NCI-H1105 (cell line): ENCODE measurements at places on chromosomes 11 and 22.
A peak's percentile ranks its signal among the peaks of the same experiment; 100 is the strongest.

GRCh38 chr11:133808393-133809140 lies 36.7 kb downstream of the SPATA19 start:
- DNase-seq, result no peak

- DNase-seq, result no peak
Measured at GRCh38 chr11:123197711-123198110, 2.7 kb upstream of the CLMP start.

GRCh38 chr22:46791201-46791731 lies 28.8 kb downstream of the TBC1D22A start:
- DNase-seq, result no peak

GRCh38 chr11:9142732-9143131 lies 51.3 kb upstream of the SCUBE2 start:
- no peak for DNase-seq

GRCh38 chr11:45655012-45655283 lies 10.5 kb downstream of the CHST1 start:
- DNase-seq, result no peak

DNA sequence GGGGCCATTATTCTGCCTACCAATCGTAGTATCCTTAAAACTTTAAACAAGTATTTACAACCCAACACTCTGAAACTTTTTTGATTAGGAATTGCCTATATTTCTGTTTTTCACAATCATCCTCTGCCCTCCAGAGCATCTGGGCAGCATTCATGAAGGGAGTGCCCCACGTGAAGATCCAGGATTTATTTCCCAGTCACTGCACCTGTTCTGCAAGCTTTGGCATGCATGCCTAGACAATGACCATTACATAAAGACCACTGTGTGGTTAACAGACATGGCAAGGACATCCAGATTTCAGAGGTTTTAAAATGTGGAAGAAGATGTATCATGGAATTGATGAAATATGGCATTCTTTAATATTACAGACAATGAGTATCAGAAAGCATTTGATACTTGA lies 1083.8 kb downstream of the TBC1D22A start:
- DNase-seq, result no peak

DNA sequence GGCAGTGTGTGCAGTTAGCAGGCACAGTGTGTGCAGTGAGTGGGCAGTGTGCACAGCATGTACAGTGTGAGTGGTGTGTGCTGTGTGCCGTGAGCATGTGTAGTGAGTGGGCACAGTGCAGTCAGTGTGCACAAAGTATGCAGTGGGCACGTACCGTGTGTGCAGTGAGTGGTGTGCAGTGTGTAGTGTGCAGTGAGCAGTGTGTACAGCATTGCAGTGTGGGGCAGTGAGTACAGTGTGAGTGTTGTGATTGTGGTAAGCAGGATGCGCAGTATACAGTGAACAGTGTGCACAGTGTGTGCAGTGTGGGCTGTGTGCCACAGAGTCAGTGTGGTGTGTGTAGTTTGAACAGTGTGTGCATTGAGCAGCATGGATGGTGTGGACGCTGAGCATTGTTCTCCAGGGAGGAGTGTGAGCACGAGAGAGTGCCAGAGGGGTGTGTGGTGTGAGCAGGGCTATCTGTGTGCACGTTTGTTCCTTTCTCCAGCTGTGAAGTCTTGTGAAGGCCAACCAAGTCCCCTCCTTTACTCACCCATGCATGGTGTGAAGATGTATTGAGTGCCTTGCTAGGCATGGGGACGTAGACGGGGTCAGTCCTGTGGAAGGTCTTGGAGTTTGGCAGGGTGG lies 3.0 kb downstream of the SHANK3 start:
- DNase-seq, result no peak

- DNase-seq, result no peak
Measured at GRCh38 chr11:130513132-130513531, 64.7 kb downstream of the ADAMTS15 start.

GRCh38 chr11:133339495-133340140 lies 192.7 kb downstream of the OPCML start:
- DNase-seq, result no peak

DNA sequence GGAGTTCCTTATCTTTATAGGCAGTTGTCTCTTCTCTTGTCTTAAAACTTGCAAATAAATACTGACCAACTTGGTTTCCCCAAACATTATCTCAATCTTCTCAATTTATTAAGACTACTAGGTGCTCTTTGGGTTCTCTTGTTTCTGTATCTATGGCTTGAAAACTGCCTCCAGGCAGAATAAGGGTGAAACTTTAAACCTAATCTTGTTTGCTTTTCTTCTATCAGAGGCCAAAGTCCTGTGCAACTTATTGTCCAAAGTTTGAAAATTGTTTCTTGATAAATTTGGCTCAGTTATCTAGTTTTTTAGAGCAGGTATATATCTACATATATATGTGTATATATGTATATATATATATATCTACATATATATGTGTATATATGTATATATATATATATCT lies 110.1 kb upstream of the ANO5 start:
- no peak for DNase-seq

- DNase-seq, result no peak
Measured at GRCh38 chr11:75771646-75772410, 3.2 kb downstream of the DGAT2 start.

GRCh38 chr11:94774345-94774744 lies 6.2 kb downstream of the AMOTL1 start:
- no peak for DNase-seq

GRCh38 chr11:60753309-60753708 lies 3.4 kb upstream of the MS4A15 start:
- DNase-seq, result no peak

DNA sequence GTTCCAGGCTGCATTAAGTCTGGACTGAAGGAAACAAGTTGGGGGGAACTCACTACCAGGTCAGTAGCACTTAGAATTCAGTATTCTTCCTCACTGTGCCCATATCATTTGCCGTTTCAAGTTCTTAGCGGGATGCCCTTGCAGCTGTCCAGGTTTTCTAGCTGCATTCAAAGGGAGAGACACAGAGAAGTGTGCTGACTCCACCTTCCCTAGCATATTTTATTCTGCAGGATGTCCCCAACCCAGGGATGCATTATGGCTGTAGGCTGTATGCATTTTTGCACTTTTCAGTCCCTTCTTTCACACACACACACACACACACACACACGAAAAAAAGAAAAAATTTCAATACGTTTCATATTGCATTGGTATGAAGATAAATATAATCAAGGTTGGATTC lies 35.8 kb upstream of the MAPK1 start:
- DNase-seq, result no peak

DNA sequence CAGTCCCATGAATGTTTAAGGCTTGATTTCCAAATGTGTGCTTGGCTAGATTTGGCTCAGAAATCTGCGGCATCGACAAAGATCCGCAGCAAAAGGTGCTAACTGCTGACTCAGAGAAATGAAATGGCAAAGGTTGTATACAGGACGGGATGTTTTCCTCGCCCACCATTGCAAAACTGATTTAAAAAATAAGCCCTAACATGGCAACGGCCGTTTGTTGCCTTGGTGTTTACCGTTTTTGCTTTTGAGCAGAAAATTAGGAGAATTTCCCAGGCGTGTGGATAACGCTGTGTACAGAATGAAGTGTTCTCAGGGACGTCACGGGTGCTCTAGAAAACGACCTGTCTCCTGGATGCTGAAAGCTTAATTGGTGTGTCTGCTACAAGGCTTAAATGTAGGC lies 70.2 kb downstream of the ARHGAP8 start:
- DNase-seq, result no peak

- DNase-seq, result no peak
Measured at GRCh38 chr22:21073023-21073422, 27.3 kb downstream of the LRRC74B start.

DNA sequence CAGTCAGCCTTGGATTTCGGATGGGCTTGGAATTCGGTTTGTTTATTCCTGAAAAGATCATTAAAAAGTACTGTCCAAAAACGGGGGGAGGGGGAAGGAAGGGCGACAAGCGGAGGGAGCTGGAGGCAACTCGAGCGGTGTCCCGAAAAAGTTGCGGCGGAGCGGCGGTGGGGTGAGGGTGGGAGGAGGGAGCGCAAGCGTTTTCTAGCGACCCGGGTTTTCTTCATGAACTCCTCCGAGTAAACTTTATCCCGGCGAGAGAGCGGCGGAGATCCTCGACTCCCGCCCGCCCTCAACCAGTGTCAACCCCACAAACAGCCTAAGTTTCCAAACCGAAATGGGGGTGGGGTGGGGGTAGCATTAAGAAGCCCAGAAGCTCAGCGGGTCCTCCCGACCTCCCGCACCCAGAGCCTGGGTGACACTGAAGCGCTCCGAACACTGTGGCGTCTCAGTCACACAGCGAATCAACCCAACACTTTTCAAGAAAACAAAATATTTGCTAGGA lies 133.0 kb upstream of the C11orf58 start:
- peak; percentile 29 for DNase-seq
